Activated CD4-positive, alpha-beta T cell treated with anti-CD3 and anti-CD28 coated beads, Interleukin-2, amount 10 ng/mL, durations not matched to agents 24 days and 14 days (primary cell): ENCODE measurements at places on chromosomes 16 and 17. TPM values are rescaled to one million over a fixed set of nuclear protein-coding genes. Genes with fewer than 3 reads are reported as not detected.

DNA sequence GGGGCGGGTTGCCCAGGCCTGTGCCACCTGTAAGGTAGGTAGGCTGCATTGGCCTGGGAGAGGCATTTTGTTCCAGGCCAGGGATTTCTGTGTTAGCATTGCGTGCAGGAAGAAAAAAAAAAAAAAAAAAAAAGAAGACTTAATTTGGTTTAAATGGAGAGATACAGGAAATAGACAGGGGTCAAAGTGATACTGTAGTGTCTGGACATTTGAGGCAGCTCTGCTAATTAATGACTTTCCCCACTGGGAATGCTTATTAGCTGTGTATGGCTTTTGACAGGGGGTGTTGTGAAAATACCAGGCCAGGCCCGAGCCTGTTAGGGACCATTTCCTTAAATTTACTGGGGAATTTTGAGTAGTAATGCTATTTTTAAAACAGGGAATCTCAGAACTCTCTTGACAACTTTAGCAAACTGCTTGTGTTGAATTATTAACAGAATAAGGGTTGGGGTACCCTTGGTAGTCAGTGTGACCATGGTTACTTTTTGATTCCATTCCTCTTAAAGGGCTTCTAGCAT is 1.0 kb downstream of the MAP2K4 start:
- H3K27ac ChIP-seq = no peak overlapping the region
- peaks cover 35% of the 10 kb centered on the region for H3K4me1 ChIP-seq
- no peak for DNase-seq
- peaks cover 13% of the 10 kb centered on the region for H3K27me3 ChIP-seq

DNA sequence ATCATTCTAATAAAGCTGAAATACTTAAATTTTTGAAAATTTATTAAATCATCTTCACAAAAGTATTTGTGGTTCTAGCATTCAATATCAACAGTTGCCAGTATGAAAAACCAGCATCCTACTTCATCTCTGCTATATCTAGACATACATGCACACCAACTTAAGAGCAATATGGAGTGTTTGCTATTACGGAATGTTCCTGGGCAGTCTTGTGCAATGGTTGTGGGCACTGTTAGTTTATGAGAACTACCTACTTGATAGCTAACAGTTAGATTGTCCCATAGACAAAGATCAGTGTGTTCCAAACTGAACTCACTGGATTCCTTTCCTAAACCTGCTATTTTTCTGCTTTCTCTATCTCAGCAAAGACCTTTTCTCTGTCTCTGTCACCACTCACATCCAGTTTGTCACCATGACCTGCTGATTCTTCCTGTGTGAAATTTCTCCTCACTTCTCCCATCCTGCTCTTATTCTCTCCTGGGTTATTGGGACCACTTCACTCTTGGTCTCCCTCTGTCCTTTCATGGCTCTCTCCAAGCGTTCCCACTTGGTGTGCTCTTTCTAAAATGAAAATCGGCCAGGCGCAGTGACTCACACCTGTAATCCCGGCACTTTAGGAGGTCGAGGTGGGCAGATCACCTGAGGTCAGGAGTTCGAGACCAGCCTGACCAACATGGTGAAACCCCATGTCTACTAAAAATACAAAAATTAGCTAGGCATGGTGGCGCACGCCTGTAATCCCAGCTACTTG is 27.7 kb downstream of the CNTROB start:
- H3K36me3 ChIP-seq = no peaks in the 10 kb centered on the region
- H3K4me1 ChIP-seq = no peaks in the 10 kb centered on the region
- no peak for DNase-seq
- H3K27me3 ChIP-seq = peaks cover 17% of the 10 kb centered on the region
- no peak overlapping the region for H3K27ac ChIP-seq
- H3K4me3 ChIP-seq = no peak overlapping the region

GRCh38 chr17:6870841-6871240 is 39.3 kb upstream of the TEKT1 start:
- H3K4me1 ChIP-seq = no peaks in the 10 kb centered on the region
- H3K4me3 ChIP-seq = no peak overlapping the region
- DNase-seq = no peak
- peaks cover 9% of the 10 kb centered on the region for H3K27me3 ChIP-seq
- no peak overlapping the region for H3K27ac ChIP-seq

DNA sequence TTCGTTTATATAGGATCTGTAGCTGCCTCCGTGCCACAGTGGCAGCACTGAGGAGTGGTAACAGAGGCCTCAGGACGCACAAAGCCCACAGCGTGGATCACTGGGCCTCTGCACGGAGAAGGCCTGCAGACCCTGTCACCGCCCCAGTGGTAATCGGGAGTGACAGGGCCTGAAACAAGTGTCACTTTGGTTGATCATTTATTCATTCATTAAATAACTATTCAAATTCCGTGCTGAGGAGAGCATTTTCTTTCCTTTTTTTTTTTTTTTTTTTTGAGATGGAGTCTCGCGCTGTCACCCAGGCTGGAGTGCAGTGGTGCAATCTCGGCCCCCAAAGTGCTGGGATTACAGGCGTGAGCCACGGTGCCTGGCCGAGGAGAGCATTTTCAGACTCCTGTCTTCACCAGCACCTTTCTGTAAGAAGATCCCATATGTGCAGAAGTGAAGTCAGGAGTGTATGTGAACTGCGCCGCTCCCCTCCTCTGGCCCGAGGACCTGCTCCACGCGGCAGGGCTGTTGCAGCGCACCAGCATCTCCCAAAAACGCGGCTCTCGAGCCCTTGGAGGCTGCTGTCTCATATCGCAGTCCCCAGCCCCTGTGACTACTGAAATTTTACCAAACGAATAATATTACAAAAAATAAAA is 44.9 kb upstream of the TRAP1 start:
- no peak for DNase-seq
- no peaks in the 10 kb centered on the region for H3K27me3 ChIP-seq
- no peak overlapping the region for H3K4me3 ChIP-seq

Gene TMEM106A
- total RNA-seq = 17.9 and 19.1 TPM in 2 replicates

DNA sequence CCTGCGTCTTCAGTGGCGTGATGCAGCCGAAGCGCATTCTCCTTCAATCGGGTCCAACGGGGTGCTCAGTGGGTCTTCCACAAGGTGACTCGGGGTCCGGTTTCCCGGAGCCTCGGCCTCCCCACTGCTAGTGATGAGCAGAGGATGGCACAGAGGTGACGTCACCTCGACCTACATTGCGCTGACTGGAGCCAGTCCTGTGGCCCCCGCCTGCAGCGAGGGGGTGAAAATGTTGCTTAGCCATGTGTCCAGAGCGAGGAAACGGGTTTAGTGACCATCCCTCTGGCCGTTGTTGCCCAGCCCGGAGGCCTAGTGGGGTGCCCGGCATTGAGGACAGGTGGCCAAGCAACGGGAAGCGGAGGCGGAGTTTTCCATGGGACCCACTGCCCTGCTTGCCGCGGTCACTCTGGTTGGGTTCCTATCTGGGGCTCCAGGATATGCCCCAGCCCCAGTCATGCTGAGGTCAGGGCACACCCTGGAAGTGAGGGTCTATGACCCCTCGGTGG is 190.6 kb upstream of the CIBAR2 start:
- H3K36me3 ChIP-seq = no peaks in the 10 kb centered on the region
- H3K27ac ChIP-seq = no peak overlapping the region
- peaks cover 2% of the 10 kb centered on the region for H3K27me3 ChIP-seq
- peak overlapping the region; percentile 86 for H3K4me3 ChIP-seq
- H3K4me1 ChIP-seq = peaks cover 28% of the 10 kb centered on the region

Gene TPSD1
- total RNA-seq = not detected in 2 replicates
